ENCODE measurements at places on chromosomes 5 and 9. TPM values are rescaled to one million over a fixed set of nuclear protein-coding genes. Genes with fewer than 3 reads are reported as not detected.

- peak overlapping the region; percentile 89 for H3K4me3 ChIP-seq
- DNase-seq = peak; percentile 67
- H3K36me3 ChIP-seq = no peaks in the 10 kb centered on the region
- H3K4me1 ChIP-seq = no peaks in the 10 kb centered on the region
- peaks cover 10% of the 10 kb centered on the region for H3K27me3 ChIP-seq
- no peak overlapping the region for H3K27ac ChIP-seq
These were observed 44.1 kb downstream of the GAS1 start for GRCh38 chr9:86902991-86903733.

GRCh38 chr9:134948149-134948548, 30.4 kb upstream of the FCN1 start:
- no peak overlapping the region for H3K27ac ChIP-seq
- H3K36me3 ChIP-seq = no peaks in the 10 kb centered on the region
- no peak for DNase-seq
- H3K27me3 ChIP-seq = no peaks in the 10 kb centered on the region

DNA sequence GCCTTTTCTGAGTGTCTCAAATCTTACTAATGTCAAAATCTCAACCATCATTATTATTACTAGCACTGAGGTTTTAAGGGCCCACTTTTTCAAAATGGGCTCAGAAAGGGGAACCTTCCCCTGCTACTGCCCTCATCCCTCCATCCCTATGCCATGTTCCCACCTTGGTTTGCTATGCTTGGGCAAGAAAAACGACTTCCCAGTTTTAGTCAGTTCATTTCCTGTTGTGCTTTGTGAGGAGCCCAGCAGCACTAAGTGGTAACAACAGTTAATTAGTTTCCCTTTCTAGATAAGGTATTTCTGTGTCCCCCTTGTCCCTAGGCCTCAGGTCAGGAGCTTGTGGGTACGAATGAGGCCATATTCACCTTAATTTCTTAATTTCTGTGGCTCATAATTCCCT, 595.2 kb downstream of the RAB3C start:
- no peaks in the 10 kb centered on the region for H3K27me3 ChIP-seq
- H3K4me3 ChIP-seq = no peak overlapping the region
- DNase-seq = no peak
- H3K27ac ChIP-seq = no peak overlapping the region
- peaks cover 3% of the 10 kb centered on the region for H3K4me1 ChIP-seq

DNA sequence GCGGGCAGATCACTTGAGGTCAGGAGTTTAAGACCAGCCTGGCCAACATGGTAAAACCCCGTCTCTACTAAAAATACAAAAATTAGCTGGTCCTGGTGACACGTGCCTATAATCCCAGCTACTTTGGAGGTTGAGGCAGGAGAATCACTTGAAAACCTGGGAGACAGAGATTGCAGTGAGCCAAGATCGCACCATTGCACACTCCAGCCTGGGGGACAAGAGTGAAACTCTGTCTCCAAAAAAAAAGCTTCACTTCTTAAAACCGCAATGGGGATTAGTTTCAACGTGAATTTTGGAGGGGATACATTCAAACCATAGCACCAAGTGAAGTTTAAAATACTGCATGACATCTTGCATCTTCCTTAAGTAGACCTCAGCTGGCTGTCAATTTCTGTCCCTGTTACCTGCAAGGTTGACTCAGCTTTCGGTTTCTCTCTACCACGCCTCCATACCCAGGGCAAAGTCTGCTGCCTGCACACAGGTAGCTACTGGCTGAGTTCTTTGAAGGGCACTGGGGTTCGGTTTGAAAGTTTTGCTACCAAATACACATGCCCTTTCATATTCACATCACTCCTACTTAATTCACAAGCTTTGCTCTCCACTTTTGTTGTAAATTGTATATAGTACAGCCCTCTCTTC, 69.3 kb downstream of the KIAA1958 start:
- H3K4me3 ChIP-seq = no peak overlapping the region
- H3K27ac ChIP-seq = no peak overlapping the region
- H3K27me3 ChIP-seq = no peaks in the 10 kb centered on the region
- DNase-seq = no peak
- H3K36me3 ChIP-seq = peaks cover 10% of the 10 kb centered on the region

DNA sequence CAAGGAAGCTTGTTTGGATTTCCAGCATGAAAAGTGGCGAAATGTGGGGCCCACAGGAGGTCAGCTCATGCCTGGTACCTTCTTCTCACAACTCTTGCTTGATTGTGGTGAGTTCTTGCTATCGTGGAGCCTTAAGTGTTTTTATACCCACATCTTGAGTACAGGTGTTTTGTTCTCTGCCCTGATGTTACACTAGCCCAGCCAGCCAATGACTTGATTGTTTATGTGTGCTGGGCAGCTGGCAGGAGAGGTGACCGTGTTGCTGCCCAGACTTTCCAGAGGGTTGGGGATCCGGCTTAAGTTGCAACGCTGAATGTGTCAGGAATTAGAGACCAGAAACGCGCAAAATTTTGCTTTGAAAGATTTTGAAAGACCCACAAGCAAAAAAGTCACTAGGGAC, 24.0 kb upstream of the TPPP start:
- H3K4me1 ChIP-seq = no peaks in the 10 kb centered on the region
- H3K27ac ChIP-seq = no peak overlapping the region
- no peaks in the 10 kb centered on the region for H3K36me3 ChIP-seq
- H3K4me3 ChIP-seq = no peak overlapping the region
- H3K27me3 ChIP-seq = no peaks in the 10 kb centered on the region

- H3K27ac ChIP-seq = no peak overlapping the region
- DNase-seq = no peak
- no peaks in the 10 kb centered on the region for H3K4me1 ChIP-seq
- H3K36me3 ChIP-seq = no peaks in the 10 kb centered on the region
- no peaks in the 10 kb centered on the region for H3K27me3 ChIP-seq
- no peak overlapping the region for H3K4me3 ChIP-seq
These were observed 281.7 kb downstream of the OSTF1 start for GRCh38 chr9:75369989-75370388.

DNA sequence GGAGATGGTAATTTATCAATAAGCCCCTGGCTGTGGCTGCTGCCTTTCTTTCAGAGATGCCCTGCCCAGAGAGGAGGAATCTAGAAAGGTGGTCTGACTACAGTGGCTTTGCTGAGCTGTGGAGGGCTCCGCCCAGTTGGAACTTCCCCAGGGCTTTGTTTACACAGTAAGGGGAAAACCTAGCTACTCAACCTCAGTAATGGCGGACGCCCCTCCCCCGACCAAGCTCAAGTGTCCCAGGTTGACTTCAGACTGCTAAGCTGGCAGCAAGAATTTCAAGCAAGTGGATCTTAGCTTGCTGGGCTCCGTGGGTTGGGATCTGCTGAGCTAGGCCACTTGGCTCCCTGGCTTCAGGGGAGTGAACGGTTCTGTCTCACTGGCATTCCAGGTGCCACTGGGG, 865.4 kb upstream of the ACO1 start:
- H3K4me3 ChIP-seq = no peak overlapping the region
- H3K36me3 ChIP-seq = no peaks in the 10 kb centered on the region
- no peaks in the 10 kb centered on the region for H3K27me3 ChIP-seq
- peak; percentile 37 for DNase-seq
- H3K27ac ChIP-seq = no peak overlapping the region
- no peaks in the 10 kb centered on the region for H3K4me1 ChIP-seq

GRCh38 chr5:6202149-6202967, 176.0 kb downstream of the MED10 start:
- H3K27me3 ChIP-seq = no peaks in the 10 kb centered on the region
- DNase-seq = peak; percentile 77
- H3K4me3 ChIP-seq = no peak overlapping the region
- no peaks in the 10 kb centered on the region for H3K4me1 ChIP-seq
- H3K36me3 ChIP-seq = no peaks in the 10 kb centered on the region

- peaks cover 4% of the 10 kb centered on the region for H3K36me3 ChIP-seq
- no peak overlapping the region for H3K4me3 ChIP-seq
- H3K4me1 ChIP-seq = peaks cover 5% of the 10 kb centered on the region
- no peaks in the 10 kb centered on the region for H3K27me3 ChIP-seq
These were observed 36.9 kb upstream of the CDK20 start for GRCh38 chr9:88011005-88011766.

GRCh38 chr5:177524539-177524900, 7.8 kb upstream of the DDX41 start:
- H3K4me1 ChIP-seq = no peaks in the 10 kb centered on the region
- no peak overlapping the region for H3K4me3 ChIP-seq
- DNase-seq = no peak
- no peaks in the 10 kb centered on the region for H3K27me3 ChIP-seq

DNA sequence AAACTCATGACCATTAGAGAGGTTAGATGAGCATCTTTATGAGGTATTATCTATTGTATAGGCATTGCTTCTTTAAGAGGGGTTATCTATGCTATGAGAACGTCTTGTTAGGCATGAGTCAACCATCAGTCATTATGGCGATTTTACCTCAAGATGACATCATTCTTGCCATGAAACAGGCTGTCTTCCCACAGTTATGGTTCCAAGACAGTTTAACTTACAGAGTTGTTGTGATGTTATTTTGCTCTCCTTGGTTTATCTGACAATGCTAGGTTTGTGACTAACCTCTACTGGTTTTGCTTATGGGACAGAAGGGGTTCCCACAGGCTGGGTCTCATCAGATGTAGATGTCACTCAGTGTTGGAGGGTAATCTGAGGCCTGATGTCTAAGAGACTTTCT, 1864.7 kb upstream of the ACO1 start:
- H3K27me3 ChIP-seq = no peaks in the 10 kb centered on the region
- H3K4me1 ChIP-seq = no peaks in the 10 kb centered on the region
- H3K36me3 ChIP-seq = peaks cover 14% of the 10 kb centered on the region
- no peak overlapping the region for H3K4me3 ChIP-seq
- H3K27ac ChIP-seq = no peak overlapping the region

DNA sequence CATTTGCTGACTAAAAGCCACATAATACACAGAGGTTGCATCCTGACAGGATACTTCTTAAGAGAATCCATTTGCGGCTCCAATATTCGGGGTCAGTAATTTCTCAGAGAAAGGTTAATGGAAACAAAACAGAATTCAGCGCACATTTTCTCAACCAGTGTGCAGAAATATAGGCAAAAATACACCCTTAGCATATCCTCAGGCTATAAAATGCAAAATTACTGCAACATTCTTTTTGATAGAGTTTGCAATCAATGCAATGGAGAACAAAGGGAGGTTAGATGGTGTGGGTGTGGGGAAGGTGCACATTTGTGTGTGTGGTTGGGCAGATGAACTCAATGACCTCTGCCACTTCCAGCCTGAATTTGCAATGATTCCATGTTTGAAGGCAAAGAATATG, 35.4 kb upstream of the ACO1 start:
- no peak overlapping the region for H3K4me3 ChIP-seq
- peaks cover 9% of the 10 kb centered on the region for H3K4me1 ChIP-seq
- no peak for DNase-seq
- no peak overlapping the region for H3K27ac ChIP-seq
- H3K36me3 ChIP-seq = peaks cover 1% of the 10 kb centered on the region

GRCh38 chr5:139641116-139642080, 6.8 kb upstream of the CXXC5 start:
- H3K27ac ChIP-seq = no peak overlapping the region
- peaks cover 10% of the 10 kb centered on the region for H3K27me3 ChIP-seq
- DNase-seq = no peak
- H3K4me3 ChIP-seq = peak overlapping the region; percentile 53
- H3K4me1 ChIP-seq = peaks cover 25% of the 10 kb centered on the region
- no peaks in the 10 kb centered on the region for H3K36me3 ChIP-seq

- no peaks in the 10 kb centered on the region for H3K4me1 ChIP-seq
- H3K36me3 ChIP-seq = no peaks in the 10 kb centered on the region
- no peaks in the 10 kb centered on the region for H3K27me3 ChIP-seq
These were observed 68.6 kb upstream of the STARD4 start for GRCh38 chr5:111580956-111581355.

- no peak overlapping the region for H3K4me3 ChIP-seq
- peaks cover 5% of the 10 kb centered on the region for H3K36me3 ChIP-seq
- H3K27ac ChIP-seq = no peak overlapping the region
- no peak for DNase-seq
- peaks cover 3% of the 10 kb centered on the region for H3K4me1 ChIP-seq
- no peaks in the 10 kb centered on the region for H3K27me3 ChIP-seq
These were observed 161.3 kb upstream of the DAPK1 start for GRCh38 chr9:87336407-87336806.

- peaks cover 8% of the 10 kb centered on the region for H3K4me1 ChIP-seq
- H3K27me3 ChIP-seq = no peaks in the 10 kb centered on the region
- DNase-seq = peak; percentile 70
These were observed 81.3 kb downstream of the STK10 start for GRCh38 chr5:172106511-172107356.

The DRD1 gene
- not detected for total RNA-seq

The PFN3 gene
- not detected for total RNA-seq

The LCP2 gene
- not detected for total RNA-seq

The OR1J1 gene
- not detected for total RNA-seq

The ADCY2 gene
- 31.3 TPM for total RNA-seq

All from H9 (cell line).